Non-pigmented ciliary epithelial cell (primary cell): ENCODE measurements at places on chromosomes 4 and X.

- no peak for DNase-seq
Measured at GRCh38 chr4:108146819-108147218, 21.9 kb downstream of the LEF1 start.

- DNase-seq, result no peak
Measured at GRCh38 chrX:130165181-130165702, 399 bp downstream of the AIFM1 start.

DNA sequence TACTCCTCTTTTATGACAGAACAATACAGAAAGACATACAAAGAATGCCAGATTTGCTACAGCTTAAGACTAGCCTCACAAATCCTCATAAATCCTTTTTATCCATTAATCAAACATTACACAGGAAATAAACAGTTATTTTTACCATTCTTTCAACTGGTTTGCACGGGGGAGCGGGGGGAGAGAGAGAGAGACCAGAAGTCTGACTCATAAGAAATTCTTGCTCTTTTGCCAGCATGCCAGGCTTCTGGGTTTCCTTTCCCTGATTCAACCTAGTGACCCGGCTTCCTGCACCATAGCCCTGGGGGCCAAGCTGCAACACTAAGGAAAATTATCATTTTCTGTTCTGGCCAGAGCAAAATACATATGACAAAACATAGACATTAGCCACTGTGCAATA, 6.8 kb upstream of the RRAGB start:
- no peak for DNase-seq

- DNase-seq, result no peak
Measured at GRCh38 chr4:99724067-99724466, 66.4 kb upstream of the C4orf54 start.

GRCh38 chr4:107366900-107367299, 330.8 kb upstream of the DKK2 start:
- no peak for DNase-seq

- no peak for DNase-seq
Measured at GRCh38 chrX:53082773-53083616, 828 bp downstream of the TSPYL2 start.

GRCh38 chrX:118630848-118631247, 96.6 kb upstream of the IL13RA1 start:
- no peak for DNase-seq

GRCh38 chr4:130760246-130760645, 1664.3 kb downstream of the C4orf33 start:
- no peak for DNase-seq

- no peak for DNase-seq
Measured at GRCh38 chr4:52247941-52248340, 196.8 kb downstream of the SPATA18 start.

DNA sequence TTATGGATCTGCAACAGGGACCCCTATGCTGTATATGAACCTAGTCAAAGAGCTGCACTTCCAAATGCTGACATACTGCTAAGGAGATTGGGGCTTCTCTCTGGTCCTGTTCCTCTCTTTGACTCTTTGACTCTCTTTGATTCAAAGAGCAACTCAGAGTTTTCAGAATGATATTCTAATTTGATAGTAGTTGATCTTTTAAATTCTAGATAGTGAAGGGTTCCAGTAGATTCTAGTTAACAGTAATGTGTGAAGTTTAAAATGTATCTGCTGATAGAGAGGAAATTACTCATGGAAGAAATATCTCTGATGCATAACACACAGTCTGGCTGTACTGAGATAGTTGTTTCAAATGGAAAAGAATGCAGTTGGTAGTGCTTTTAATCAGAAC, 239.1 kb downstream of the RASL11B start:
- DNase-seq, result peak; percentile 71

DNA sequence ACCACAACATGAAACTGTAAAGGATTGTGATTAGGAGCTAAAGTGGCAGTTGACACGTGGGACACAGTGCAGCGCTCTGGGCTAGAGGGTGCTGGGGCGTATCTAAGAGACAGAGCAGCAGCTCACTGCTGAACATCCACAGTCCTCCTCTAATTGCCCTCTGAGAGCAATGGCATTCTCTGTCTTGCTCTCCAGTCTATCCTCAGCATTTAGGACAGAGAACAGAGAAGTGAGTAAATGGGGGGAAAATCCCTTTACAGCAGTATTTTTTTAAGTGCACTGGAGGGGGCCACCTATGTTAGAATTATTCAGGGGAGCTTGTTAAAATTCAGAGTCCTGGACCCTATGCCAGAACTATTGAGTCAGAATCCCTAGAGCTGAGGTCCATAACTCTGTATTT, 4.2 kb upstream of the TMEM154 start:
- DNase-seq, result no peak

GRCh38 chr4:60897415-60897814, 302.7 kb upstream of the ADGRL3 start:
- DNase-seq, result no peak

DNA sequence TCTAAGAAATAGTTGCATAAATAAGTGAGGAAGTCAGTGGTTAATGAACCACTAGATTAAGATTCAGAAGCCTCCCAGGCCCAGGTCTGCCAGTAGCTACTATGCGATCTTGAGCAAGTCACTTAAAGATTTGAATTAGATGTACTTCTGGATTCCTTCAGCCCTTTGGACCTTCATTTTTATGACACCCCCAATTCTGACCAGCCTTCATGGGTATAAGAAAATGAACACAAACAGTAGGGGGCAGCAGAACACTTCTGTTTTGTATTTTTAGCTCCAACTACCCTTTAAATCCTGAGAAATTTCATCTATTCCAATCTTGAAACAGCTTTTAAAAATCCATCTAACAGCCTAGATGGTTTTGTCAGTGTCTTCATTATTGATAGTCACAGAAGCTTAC, 19.0 kb downstream of the TMEM47 start:
- no peak for DNase-seq

GRCh38 chr4:5504486-5504885, 203.9 kb downstream of the EVC2 start:
- no peak for DNase-seq

GRCh38 chrX:53287493-53288138, 6.2 kb upstream of the IQSEC2 start:
- no peak for DNase-seq

DNA sequence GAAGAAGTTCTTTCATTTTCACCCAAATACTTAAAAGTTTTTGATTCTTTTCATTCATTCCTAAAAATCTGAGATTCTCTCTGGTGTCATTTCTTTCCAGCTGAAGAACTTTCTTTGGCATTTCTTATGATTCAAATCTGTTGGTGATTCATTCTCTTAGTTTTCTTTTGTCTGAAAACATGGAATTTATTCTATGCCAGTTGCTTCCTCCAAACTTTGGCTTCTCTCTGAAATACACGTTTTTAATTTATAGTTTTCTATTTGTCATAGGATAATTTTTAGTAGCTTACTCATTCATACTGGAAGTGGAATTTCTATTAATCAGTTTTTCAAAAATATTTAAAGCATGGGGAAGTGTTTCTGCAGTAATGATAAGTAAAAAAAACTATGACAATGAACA, 1012.0 kb downstream of the RPA4 start:
- no peak for DNase-seq

DNA sequence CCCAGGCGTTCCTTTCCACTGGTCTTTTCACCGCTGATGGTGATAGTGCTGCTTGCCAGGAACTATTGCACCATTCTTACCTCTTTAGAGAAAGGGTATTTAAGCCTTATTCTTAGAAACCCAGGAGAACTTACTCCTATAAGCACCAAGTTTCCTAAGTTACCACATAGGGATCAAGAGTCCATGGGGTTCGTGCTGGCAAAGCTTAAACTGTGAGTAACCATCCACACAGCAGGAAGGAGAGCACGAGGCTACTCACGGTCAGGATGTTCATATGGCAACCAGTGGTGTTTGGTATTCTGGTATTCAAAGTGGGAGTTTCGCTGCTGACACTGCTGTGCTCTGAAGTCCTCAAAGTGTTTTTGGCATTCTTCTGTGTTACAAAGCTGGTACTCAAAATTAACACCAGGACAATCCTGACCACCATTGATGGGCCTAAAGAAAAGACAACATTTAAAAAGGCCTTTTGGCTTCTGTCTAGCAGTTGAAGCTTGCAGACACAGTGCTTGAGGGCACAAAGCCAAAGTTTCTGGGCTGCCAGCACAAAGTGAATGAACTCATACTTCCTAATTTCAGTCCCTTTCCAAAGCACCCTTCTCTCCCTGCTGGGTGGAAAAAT, 256.9 kb downstream of the ADAMTS3 start:
- peak; percentile 82 for DNase-seq

DNA sequence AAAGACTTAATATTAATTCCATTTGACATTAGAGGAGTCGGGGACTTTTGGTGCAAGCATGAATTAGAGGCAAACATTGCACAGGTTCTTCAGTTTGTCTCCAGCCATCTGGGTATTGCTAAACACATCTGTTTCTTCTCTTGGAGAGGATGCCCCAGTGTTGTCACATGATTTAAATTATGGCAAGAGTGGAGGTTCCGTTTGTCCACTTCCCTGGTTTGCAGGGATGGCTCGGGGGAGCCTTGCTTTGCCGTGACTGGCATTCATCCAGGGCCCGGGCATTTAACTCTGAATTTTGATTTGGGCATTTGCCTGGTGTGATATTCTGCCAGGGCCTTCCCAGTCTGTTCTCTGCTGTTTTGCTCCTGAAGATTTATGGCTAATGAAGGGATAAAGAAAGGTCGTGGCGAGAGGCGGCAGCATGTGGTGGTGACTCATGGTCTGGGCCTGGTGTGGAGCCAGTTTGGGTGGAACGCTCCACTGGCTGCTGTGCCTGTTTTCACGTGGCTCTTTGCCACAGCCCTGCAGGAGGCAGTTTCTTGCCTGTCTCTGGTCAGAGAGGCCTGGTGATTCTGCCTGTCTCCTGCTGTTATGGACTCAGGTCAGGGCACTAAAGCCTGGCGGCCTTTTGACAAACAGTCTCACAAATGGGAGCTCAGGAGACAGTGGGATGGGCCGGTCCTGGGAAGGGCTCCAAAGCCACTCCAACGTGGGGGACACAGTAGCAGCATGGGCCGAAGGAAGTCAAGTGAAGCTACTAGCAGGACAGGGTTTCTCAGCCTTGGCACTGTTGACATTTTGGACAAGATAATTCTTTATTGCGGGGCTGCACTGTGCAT, 99.4 kb upstream of the PGRMC2 start:
- DNase-seq, result peak; percentile 88

GRCh38 chr4:77449171-77449570, 156.4 kb upstream of the CXCL13 start:
- DNase-seq, result no peak

DNA sequence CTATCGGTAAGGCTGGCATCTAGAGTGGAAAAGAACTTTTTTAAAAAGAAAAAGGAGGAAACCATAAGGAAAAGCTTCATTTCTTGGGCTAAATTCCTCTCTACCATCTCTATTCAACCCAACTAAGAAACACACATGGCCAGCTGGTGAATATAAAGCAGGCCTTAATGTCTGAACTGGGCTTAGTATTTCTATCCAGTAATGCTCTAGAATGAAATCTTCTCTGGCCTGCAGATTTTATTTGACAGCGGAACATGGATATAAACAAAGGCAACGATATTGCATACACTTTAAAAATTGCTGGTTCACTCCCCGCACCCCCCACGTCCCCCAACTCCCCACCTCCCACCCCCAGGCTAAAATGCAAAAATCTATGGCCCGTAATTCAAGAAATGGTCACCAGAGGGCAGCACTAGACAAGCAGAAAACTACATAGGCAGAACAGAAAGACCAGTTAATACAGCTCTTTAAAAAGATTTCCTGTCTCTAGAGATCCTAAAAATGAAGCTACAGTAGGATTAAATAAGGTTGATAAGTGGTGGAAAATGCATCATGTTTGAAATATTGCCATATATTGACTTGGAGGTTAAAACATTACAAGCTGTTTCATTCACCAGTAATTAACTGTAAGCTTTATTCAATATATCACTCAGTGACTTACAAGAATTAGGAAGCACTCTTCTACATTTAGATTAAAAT, 155.2 kb upstream of the GALNT7 start:
- no peak for DNase-seq

DNA sequence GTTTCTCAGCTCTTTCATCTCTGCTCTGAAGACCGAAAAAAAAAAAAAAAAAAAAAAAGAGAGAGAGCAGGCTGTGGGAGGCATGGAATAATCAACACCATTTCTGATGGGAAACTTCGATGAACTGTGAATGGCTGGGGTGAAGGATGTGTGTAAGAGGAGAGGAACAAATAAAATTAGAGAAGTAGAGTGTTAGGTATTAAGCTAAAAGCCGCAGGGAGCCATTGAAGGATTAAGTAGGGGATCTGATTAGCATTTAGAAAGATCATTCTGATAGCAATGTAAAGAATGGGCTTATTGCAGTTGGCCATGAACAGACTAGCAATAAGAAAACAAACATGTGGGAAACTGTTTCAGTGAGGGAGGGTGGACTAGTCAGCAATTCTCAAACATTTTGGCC, 33.6 kb upstream of the JADE1 start:
- DNase-seq, result no peak

GRCh38 chr4:103046416-103047290, 27.1 kb upstream of the SLC9B1 start:
- DNase-seq, result no peak

GRCh38 chr4:182015893-182016292, 227.3 kb upstream of the TENM3 start:
- DNase-seq, result peak; percentile 24

DNA sequence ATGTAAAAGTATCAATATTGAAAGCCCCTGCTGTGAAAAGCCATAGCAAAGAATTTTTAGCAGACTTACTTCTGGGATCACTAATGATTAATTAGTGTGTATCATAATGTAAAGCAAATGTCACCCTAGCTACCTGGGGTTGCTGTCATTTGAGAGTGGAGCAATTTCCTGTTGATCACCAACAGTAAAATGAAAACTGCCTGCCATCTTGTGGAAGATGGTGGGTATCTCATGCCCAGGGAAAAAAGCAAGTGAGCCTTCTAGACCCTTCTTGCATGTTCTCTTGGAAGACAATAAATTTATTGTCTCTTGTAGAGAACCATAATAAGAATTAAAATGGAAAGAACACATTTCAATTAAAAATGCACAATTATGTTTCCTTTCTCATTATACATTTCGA, 360.2 kb downstream of the ZIC3 start:
- DNase-seq, result no peak

- no peak for DNase-seq
Measured at GRCh38 chr4:166045457-166045856, 172.4 kb downstream of the TLL1 start.

DNA sequence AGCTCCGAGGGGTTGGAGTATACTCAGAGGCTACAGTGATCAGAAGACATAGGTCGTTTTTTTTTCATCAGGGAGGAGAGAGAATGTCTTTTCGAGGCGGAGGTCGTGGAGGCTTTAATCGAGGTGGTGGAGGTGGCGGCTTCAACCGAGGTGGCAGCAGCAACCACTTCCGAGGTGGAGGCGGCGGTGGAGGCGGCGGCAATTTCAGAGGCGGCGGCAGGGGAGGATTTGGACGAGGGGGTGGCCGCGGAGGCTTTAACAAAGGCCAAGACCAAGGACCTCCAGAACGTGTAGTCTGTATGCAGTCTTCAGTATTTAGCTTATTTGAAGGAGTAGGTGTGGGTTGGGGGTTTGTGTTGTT, 500 bp downstream of the GAR1 start:
- no peak for DNase-seq
